ENCODE measurements at places on chromosomes 2 and 18. TPM values are rescaled to one million over a fixed set of nuclear protein-coding genes. Genes with fewer than 3 reads are reported as not detected.

Gene RGPD6
- total RNA-seq: 12.1 TPM

Gene SLC38A11
- total RNA-seq: not detected

Gene LRATD1
- not detected for total RNA-seq

Gene SERPINB13
- total RNA-seq: not detected

Gene BCS1L
- 42.0 TPM for total RNA-seq

Gene SLC11A1
- total RNA-seq: 0.28 TPM

Gene SATB2
- total RNA-seq: 3.9 TPM

Gene PDCD1
- not detected for total RNA-seq

Gene FHOD3
- 2.5 TPM for total RNA-seq

Gene HAAO
- total RNA-seq: not detected

Gene BOK
- total RNA-seq: 30.6 TPM

Gene SPP2
- total RNA-seq: not detected

Gene FKBP7
- total RNA-seq: 12.3 TPM

Gene FAM237A
- total RNA-seq: not detected

Gene NCK2
- 26.1 TPM for total RNA-seq

Gene SP5
- not detected for total RNA-seq

Gene GMCL1
- 12.8 TPM for total RNA-seq

Gene GPR148
- not detected for total RNA-seq

Gene B4GALT6
- 9.8 TPM for total RNA-seq

Gene BOD1L2
- total RNA-seq: not detected

All from A549 treated with DMSO at 1 μM for 4 hours (cell line).